Stimulated activated CD4-positive, alpha-beta T cell treated with anti-CD3 and anti-CD28 coated beads, Interleukin-12 subunit alpha, Interleukin-12 subunit beta, amount 100 ng/mL, for 4 hours (primary cell): ENCODE measurements at places on chromosomes 1 and 21.

GRCh38 chr1:21553116-21553926 is 44.1 kb downstream of the ALPL start:
- DNase-seq = no peak

- no peak for DNase-seq
Observed at GRCh38 chr1:16006552-16007485, 2.8 kb downstream of the SRARP start.

DNA sequence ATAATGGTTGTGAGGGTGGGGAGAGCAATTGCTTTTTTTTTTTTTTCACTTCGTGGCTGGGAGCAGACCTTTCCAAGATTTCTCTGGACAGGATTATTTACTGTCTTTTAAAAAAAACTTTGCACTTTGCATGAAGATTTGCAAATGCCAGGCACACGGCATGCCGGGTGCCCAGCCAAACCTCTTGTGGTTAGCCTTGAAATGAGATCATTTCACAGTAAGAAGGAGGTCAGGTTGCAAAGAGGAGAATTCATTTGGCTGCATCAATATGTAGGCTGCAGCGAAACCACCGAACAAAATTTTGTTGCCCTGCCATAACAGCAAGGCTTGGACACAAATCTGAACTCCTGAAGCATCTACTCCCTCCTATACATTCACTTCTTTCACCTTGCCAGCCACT is 36.5 kb upstream of the KCND3 start:
- no peak for DNase-seq

- no peak for DNase-seq
Observed at GRCh38 chr1:116678732-116679090, 11.2 kb upstream of the IGSF3 start.

GRCh38 chr1:39992234-39992633 is 37.3 kb downstream of the MFSD2A start:
- DNase-seq = no peak

- DNase-seq = no peak
Observed at GRCh38 chr1:240888039-240888786, 276.3 kb upstream of the GREM2 start.

DNA sequence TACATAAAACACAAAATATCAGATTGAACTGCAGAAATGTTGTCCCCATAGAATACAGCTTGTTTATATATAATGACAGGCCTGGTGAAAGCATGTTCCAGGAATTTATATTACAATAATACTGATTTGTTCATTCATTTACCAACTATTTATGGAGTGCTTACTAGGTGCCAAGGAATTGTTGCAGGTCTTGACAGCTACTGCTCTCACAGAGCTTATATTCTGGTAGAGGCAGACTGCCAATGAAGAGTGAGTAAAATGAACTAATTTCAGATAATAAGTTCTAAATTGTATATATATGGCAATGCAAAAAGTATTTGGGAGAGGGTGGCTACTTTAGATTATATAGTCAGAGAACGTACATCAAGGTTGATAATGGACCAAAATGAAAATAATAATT is 152.0 kb downstream of the COQ8A start:
- no peak for DNase-seq

GRCh38 chr1:10791105-10791951 is 5.1 kb downstream of the CASZ1 start:
- no peak for DNase-seq

GRCh38 chr1:3017440-3018050 is 3.7 kb upstream of the ACTRT2 start:
- DNase-seq = no peak
